ENCODE measurements at places on chromosomes 12 and 14.

DNA sequence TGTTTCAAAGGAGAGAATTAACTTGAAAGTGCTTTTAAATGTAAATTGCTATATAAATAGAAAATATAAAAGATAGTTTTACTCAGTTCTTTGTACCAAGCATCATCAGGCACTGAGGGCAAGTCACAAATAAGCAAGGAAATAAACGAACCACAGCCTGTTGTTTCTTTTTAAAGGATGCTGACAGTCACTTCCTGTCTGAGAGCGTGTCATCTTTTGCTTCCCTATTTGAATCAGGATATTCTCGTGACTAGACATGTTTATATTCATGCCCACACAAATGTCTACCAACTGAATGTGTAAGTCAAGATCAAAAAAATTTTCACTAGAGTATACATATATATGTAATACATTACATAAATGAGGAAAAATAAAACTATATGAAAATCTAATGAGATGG lies 31.4 kb upstream of the SLC2A13 start:
- no peak for DNase-seq

- peak; percentile 41 for DNase-seq
Observed at GRCh38 chr12:51590347-51591015, 552 bp upstream of the SCN8A start.

DNA sequence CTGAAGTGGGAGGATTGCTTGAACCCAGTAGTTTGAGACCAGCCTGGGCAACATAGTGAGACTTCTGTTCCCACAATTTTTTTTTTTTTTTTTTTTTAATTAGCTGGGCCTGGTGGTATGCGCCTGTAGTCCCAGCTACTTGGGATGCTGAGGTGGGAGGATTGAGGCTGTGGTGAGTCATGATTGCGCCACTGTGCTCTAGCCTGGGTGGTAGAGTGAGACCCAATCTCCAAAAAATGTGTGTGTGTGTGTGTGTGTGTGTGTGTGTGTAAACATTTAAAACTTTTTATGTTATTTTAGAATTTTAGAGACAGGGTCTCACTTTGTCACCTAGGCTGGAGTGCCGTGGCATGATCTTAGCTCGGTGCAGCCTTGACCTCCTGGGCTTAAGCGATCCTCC lies 6.8 kb downstream of the PPP1R36 start:
- DNase-seq = no peak

- no peak for DNase-seq
Observed at GRCh38 chr14:77105145-77105939, 7.3 kb downstream of the CIPC start.

DNA sequence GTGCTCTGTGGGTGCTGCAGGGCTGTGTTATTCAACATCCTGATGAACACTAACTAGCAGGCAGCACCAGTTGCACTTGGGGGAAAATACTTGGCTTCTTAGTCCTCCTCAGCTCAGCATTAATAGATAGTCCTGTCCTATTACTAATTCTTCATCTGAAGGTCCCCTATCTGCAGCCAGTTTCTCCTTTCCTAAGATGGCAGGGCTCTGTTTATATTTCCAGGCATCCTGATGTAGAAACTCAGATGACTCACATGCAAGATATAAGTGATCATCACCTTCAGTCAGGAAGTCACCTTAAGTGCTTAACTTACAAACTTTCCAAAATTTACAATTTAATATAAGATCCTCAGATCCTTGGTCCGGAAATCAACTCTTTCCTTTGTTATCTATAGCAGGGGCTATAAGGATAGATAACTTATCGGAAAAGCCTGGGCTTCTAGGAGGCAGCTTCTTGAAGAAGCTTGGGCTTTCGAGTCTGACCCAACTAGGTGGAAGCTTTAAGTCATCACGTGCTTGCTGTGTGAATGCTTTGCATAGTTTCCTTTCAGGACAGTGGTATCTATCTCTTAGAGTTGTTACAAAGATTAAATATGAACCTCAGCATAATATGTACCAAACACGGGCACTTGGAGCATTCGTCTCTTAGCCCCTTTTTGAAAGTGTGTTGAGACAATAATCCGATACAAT lies 181.0 kb upstream of the GRIP1 start:
- DNase-seq = no peak

- peak; percentile 13 for DNase-seq
Observed at GRCh38 chr14:38065106-38065762, 142.5 kb upstream of the SSTR1 start.

DNA sequence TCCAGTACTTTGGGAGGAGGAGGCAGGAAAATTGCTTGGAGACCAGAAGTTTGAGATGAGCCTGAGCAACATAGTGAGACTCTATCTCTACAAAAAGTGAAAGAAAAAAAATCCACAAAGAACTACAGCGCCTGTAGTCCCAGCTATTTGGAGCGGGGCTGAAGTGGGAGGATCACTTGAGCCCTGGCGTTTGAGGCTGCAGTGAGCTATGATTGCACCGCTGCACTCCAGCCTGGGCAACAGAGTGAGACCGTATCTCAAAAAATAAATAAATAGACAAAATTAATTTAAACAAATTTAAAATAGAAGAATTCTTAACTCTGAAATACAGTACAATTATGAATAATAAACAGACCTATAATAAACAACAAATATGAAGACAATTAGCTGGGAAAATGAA lies 40.9 kb downstream of the ATL1 start:
- DNase-seq = no peak

GRCh38 chr12:69896653-69897381 lies 71.8 kb downstream of the MYRFL start:
- DNase-seq = no peak

DNA sequence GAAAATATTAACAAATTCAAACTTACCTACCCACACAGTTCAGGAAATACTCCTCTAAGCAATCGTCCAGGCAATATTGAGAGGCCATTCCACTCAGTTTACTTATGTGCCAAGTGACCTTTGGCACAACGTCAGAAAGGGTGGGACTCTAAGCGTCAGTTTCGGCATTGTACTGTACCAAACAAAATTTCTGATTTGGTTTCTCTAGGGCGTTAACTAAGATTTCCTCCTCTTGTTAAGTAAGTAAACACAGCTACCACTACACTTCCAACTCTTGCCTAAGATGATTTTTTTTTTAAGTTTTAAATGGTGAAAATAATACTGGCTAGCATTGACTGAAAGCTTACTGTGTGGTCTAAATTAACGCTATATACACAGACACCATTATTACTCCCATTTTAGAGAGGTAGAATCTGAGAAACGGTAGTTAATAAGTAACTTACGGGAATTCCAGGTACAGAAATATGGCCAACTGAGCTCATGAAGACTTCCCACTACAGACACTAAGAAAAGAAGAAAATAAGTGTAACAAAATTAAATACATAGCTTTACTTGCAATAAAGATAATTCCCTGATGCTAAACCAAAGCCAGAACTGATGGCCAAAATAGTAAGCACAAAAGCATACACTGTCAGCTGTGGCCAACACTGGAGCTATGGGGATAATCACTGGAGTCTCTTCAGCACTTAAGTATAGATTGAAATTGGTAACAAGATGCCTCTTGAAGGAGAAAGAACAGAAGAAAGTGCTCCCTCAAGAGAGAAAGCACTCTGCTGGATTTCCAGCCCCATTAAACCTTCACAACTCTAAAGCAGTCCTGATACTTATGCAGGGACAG lies 76.1 kb downstream of the EPS8 start:
- DNase-seq = no peak

GRCh38 chr14:21267431-21267845 lies 1.8 kb downstream of the HNRNPC start:
- no peak for DNase-seq

DNA sequence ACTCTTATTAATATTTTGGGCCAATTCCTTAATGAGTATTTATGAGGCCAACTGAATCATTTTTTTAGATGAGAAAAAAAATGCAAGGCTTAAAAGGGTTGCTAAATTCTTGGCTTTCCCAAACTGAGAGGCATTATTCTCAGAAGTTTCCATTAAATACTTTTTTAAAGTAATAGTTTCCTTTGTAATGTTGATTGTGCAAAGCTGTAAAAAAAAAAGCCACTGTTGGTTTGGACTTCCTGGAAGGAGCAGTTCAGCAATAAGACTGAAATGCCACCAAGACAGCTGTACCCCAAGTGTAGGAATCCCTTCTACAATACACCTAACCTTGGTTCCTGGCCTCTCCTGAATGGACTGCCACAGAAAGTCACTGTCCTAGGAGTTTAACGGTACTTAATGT lies 231.3 kb downstream of the MON2 start:
- DNase-seq = no peak

DNA sequence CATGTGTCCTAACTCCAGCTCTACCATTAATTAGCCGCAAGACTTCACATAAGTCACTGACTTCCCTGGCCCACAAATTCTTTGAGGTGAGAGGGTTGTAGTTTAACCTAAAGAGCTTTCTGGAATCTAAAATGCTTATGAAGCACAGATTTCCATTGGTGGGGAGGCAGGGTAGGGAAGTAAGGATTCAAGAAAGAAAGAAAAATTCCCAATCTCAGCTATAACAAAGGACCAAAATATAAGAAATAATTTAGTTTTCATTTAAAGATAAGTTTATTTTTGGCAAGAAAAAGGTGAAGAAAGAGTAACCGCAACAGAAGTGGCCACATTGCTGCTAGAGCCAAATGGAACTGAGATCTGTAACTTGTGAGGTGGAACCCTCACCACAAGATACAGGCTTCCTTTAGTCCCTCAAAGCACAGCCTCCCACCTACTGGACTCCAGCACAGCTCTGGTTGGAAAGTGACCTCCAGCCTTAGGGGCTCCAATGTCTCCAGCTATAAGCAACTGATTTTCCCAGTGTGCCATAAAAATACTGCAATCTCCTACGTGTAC lies 23.6 kb downstream of the DAD1 start:
- no peak for DNase-seq

GRCh38 chr14:96250485-96250884 lies 5.5 kb upstream of the BDKRB1 start:
- no peak for DNase-seq

DNA sequence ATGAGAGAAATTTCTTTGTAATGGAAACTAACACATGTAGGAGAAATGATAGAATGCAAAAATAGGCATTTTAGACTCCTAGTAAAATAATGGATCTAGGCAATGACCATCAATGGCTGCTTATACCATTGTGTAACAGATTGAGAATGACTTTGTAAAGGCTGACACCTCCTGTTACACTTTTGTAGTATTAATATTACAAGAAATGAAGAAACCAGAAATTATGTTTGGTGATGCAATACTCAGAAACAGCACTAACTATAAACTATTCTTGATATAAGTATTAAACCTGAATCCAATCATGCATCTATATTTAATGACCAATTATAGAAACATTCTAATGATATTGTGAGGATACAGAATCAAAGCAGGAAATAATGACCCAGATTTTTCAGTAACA lies 108.5 kb upstream of the CNTN1 start:
- no peak for DNase-seq

DNA sequence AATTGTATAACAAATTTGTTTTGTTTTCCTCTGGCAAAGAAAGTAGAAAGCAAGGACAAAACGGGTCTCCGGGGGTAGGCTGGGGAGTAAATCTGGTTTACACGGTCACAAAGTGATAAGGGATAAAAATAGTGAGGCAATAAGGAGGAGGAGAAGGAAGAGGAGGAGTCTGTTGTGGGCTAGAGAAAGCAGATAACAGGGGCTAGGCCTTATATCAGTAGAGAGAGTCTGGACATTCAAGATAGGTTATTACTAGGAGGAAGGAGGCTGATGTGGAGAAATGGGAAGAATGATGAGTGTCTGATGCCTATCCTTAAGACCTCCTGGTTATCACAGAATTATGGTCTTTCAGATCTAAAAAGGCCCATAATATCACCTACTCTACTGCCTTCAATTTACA lies 83.2 kb upstream of the SSTR1 start:
- DNase-seq = no peak

DNA sequence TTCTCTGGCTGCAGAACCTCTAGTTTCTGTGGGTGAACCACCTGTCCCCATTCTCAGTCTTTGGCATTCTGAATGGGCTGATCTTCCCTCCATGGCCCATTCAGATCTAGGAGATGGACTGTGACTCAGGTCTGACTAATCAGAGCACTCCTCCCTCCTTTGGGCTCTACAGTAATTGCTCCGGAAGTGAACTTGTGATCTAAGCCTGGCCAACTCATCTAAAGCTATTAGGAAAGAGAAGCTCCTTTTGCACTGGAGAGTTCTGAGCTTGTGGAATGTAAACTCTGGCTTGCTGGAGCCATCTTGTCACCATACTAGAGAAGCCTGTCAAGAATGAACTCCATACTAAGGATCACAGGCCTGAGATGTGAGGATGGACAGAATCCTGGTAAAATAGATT lies 168.2 kb downstream of the SUDS3 start:
- no peak for DNase-seq

- no peak for DNase-seq
Observed at GRCh38 chr14:102659797-102660196, 67.3 kb downstream of the RCOR1 start.

DNA sequence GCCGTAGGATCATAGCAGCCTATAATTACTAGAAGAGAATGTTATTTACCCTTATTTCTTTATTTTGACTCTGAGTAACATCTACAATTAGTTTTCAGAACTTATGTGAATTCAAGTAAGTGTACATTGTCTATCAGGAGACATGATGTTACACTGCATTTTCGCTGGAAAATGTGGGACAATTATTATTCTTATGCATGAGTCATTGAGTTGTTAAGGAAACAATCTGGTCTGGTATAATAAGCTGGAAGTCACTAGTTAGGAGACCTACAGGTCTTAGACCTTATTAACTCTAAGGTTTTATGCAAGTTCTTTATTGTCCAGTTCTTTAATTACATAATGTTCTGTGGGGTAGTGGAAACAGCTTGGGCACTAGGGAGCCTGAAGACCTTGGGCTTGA lies 5.8 kb downstream of the KTN1 start:
- no peak for DNase-seq

Data from stimulated activated CD8-positive, alpha-beta memory T cell treated with anti-CD3 and anti-CD28 coated beads, Interleukin-4, amount 100 ng/mL, for 1 hour (primary cell).